ENCODE measurements at places on chromosomes 16 and 17.

- DNase-seq: no peak
Measured at GRCh38 chr16:57736419-57737351, 1.1 kb downstream of the KATNB1 start.

- DNase-seq: no peak
Measured at GRCh38 chr16:52837251-52837650, 215.4 kb downstream of the CHD9NB start.

DNA sequence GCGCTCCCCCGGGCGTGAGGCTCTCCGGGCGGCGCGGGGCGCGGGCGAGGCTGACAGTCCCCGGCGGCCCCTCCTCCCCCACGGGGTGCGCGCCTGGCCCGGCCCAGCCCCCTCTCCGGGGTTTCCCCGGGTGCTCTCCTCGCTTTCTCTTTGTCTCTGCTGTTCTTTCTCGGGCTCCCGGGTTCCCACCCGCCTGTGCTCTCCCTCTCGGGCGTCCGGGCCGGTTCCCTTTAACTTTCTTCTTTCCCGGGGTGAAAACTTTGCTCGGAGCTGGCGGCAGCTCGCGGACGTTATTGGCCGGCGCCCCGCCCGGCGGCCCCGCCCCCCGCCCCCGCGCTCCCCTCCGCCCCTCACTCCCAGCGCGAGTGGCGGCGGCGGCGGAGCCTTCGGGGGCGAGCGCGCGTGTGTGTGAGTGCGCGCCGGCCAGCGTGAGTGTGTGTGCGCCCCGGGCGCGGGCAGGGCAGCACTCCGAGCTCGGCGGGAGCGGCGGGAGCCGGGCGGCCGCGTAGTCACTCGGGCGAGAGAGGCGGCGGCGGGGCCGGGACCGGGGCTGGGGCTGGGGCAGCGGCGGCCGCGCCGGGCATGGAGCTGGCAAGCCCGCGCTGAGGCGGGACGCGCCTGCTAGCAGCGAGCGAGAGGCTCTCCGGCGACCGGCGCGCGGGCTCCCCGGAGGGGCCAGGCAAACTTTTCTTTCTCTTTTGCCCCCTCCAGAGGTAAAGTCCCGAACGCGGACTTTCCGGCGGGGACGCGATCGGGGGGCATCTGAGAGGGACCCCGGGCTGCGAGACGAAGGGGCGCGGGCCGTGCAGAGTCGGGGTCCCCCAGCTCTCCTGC lies at the start of gene NTN1:
Gene NTN1 (plus strand): TSS at position 353 of the 834 bp plus-strand sequence. CDS start 864 bp downstream, outside the sequence.
- DNase-seq: peak; percentile 58

DNA sequence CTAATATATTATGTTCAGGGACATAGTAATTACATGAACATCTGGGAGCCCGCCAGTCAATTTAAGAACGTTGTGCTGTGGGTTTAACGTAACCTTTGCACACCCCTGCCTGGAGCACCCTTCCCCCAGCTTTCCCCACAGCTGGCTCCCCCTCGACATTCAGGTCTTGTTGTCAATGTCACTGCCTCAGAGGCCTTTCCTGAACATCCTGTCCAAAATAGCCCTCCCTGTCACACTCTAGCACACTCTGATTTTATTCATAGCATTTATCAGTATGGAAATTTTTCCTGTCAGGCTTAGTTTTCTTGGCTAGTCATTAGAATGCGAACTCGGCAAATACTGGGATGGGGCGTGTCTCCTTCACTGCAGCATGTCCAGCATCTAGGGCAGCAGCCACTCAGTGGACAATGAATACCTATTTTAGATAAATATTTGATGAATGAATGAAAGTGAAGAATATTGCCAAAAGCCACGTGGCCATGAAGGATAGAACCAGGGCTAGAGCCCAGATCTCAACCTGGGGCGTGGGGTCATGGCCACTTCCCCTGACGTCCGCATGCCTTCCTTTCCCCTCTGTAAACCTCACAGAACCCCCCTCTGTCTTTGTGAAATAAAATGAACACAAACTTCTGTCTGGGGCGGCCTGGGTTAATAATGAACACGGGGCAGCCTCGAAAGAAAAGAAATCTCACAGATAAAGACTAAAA lies 10.5 kb downstream of the PIK3R6 start:
- DNase-seq: no peak

DNA sequence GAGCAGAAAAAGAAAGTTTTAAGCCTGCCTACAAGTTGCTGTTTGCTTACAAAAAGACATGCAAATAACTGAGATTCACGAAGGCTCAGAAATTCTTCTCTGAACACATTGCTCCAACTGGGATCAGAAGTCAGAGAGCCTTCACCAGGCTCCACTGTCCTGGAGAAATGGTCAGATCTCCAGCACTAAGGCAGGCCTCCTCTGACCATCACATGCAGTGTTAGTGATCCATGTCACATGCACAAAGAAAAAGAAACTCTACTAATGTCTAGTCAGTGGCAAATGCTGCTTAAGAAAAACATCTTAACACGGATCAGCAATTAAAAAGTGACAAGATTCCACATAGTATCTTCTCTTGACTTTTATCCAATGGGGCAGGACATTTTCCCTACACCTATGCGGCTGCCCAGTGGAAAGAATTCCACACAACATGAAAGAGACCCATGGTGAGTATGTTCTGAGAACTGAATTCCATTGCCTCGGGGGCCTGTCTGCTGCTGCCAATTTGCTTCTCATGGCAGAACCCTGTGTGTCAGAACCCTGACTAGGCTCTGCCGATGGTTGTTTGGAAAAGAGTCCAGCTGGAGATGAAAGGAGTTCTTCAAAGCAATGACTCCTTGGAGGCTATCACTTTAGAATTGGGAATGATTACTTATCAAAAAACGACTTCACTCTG lies 96.6 kb downstream of the HIC1 start:
- DNase-seq: no peak

GRCh38 chr16:86768999-86769398 lies 190.7 kb downstream of the FOXL1 start:
- DNase-seq: no peak

DNA sequence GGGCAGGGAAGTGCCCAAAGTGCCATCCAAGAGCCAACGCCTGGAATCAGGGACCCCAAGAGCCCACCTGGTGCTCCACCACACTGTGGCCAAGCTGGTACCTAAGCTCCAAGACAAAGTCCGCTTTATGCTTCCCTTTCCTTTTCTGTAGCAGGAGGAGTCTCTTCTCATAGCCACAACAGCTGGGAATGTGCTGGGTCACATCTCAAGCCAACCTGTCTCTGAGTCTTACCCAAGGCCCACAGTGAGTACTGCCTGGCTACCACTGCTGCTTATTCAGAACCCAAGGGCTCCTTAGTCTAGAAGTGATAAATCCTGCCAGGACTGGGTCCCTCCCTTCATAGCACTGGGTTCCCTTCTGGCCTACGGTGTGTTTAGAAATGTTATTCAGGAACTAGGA lies 49.8 kb downstream of the ERCC4 start:
- no peak for DNase-seq

DNA sequence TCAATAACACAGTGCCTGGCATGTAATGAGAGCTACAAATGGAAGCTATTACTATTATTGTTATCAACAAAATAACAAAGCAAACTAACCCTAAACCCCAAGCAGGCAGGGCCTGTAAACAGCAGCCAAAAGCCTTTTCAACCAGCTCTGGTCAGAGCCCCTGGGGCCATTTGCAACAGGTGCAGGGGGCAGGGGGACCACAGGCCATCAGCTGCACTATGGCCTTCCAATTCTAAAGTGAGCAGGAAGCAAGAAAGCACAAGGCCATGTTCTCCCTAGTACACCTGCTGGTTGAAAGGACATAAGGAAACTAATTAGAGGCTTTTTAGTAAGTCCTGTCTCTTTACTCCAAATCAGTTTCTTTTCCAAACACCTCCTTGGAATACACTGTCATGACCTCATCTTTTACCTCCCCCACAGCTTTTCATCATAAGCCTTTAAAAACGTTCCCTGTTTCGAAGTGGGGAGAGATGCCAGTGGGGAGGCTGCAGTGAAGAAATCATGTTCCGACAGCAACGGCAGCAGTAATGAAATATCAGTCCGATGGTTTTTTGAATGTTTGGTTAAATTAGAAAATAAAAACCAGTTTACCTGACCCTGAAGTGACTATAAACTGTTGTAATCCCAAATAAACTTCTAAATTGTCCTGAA lies 68.4 kb upstream of the GSG1L start:
- no peak for DNase-seq

DNA sequence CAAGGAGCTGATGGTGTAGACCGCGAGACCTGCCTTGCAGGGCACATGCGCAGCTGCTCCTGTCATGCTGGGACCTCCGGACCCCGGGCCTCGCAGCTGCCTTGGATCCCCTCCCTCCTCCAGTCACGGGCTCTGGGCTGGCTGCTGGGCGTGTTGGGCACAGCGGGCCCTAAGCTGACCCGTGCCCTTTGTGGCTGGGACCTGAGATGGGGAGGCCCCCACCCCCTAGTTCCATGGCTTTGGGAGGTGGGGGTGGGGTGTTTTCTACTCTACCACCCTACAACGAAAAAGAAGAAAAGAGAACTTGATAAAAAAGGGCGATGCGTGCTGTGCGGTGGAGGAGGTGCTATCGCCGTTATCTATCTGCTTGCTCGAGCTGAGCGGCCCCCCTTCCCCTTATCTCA lies 14.5 kb downstream of the ZFPM1 start:
- DNase-seq: no peak

GRCh38 chr16:31347445-31347844 lies 7.5 kb upstream of the ITGAX start:
- DNase-seq: no peak

- DNase-seq: no peak
Measured at GRCh38 chr17:74008196-74008595, 195.3 kb upstream of the RPL38 start.

GRCh38 chr17:78357177-78357586 lies 2.7 kb downstream of the SOCS3 start:
- no peak for DNase-seq

DNA sequence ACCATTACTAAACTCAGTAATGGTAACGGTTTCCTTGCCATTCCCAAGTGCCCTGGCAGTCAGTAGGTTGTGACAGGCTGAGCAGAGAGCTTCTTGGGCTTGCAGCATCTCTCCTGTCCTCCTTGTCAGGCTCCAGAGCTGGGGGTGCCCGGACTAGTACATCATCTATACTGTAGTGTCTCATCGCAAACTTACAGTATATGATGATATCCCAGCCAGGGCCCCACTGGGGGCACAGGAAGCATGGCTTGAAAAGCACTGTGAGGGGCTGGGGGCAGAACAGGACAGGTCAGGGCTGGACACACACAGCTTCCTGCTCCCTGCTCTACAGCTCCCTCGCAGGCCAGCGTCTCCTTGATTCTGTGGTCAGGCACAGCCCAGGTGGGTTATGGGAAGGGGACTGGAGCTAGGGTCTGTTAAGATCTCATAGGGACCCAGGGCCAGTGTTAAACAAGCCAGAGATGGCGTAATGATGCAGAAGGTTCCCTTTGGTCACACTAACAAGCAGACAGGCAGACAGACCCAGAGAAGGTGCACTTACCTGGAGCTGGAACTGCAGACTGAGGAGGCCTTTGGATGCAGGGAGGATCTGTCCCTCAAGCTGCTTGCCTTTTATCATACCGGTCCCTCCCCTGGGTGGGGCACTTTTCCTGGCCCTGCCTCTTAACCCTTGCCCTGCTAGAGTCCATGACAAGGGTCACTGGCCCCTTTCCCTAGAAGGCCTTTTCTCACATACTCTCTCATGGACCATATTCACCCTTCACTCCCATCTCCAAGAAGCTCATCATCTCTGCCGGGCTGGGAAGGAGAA lies 6.8 kb downstream of the ERAL1 start:
- DNase-seq: no peak

DNA sequence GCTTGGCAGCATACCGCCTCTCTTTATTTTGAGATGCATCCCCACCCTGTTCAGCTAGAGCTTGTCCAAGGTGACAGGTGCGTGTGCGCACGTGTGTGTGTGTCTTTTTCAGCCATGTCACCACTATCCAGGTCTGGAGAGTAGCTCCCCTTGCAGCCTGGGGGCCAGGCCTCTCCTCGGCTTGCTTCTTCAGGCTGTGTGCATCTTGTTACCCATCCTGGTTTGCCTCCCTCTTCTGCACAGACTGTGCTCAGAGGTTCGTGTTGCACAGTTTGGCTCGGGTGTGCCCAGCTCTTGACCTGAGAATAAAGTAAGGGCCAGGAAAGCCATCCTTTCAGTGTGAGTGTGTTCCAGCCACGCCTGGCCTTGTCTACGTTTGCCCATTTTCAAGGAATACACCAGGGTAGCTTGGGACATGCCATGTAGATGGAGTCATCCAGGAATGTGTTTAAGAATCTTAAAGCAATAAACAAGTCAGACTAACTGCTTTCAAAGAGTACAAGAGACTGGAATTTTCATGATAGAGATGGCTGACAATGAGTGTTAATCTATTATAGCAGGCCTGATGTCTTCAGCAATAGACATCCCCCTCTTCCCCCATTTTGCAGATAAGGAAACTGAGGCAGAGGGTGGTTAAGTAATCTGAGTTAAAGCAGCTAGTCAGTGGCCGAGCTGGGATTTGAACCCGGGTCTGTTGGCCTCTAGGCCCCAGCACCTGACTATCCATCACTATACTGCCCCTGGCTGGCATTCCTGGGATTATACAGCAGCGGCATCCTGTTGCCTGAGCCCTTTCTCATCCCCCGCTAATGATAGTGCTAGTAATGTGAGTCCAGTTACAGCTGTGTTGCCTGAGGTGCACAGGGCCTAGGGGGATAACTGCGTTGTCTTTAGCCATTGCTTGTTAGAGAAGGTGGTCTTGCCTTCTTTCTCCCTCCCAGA lies 77.9 kb downstream of the KSR1 start:
- no peak for DNase-seq

- no peak for DNase-seq
Measured at GRCh38 chr16:27515874-27516353, 33.8 kb downstream of the GTF3C1 start.

- DNase-seq: no peak
Measured at GRCh38 chr16:80743273-80743672, 61.1 kb downstream of the CDYL2 start.

GRCh38 chr17:7317161-7317803 lies 2.1 kb upstream of the GPS2 start:
- no peak for DNase-seq

DNA sequence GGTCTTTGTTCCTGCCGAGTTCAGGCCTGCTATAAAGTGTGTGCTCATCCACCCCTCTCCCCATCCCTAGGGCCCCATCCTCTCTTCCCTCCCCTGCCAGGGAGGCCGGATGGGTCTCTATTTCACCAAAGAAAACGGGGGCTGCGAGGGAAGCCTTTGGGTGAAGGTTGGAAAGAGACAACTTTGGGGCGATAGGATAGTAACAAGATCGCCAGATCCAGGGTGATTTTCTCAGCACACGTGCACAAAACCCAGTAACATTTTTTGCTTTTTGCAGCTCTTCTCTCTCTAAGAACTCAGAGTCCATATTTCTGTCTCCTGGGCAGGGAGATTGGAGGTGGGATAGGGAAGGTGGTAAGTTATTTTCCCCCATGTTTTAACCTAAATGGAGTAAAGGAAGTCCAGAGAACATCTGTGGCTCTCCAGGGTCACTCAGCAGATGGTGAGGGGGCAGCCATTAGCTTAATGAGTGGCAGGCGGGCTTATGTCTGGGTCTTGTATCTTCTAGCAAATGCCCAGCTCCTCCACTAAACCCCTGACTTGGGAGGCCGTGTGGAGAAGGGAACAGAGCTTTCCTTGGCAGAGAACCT lies 6.9 kb downstream of the CCR7 start:
- no peak for DNase-seq

GRCh38 chr17:69560987-69561441 lies 146.5 kb downstream of the MAP2K6 start:
- no peak for DNase-seq

All from activated T-cell treated with anti-CD3 and anti-CD28 coated beads, Interleukin-2, amount 50 U/mL, for 4 hours (primary cell).